ENCODE measurements at places on chromosomes 2 and 18.

GRCh38 chr2:166969486-166969885 lies 81.2 kb downstream of the XIRP2 start:
- DNase-seq, result no peak

- DNase-seq, result peak; percentile 5
Observed at GRCh38 chr2:218981881-218982585, 3.0 kb downstream of the FEV start.

- no peak for DNase-seq
Observed at GRCh38 chr2:240922245-240922981, 16.3 kb downstream of the CROCC2 start.

DNA sequence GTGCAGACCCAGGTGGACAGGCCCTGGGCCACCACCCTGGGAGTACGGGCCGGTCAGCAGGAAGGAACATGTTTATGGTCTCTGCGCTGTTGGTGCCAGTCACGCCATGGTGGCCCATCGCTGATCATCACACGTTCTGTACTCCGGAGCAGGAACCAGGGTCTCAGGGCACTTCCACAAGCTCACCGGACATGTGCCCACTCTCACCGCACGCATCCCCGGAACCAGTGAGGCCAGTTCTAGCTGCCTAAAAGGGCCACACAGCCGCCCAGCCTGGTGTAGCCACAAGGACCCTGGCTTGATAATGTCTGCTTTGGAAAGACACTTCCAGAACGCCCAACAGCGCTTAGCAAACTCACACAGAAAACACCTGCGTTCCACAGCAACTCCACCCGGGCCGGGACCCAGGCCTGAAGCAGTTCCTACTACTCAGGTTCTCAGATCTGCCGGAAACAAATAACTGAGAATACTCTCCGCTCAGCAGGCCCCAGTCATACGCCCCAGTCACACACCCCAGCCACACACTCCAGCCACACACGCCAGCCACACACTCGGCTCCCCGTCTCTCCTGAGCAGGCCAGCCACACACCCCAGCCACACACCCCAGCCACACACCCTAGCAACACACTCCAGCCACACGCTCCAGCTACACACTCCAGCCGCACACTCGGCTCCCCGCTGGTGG lies 123.3 kb downstream of the HDAC4 start:
- DNase-seq, result no peak

GRCh38 chr2:192960945-192961344 lies 766.2 kb upstream of the TMEFF2 start:
- DNase-seq, result no peak

DNA sequence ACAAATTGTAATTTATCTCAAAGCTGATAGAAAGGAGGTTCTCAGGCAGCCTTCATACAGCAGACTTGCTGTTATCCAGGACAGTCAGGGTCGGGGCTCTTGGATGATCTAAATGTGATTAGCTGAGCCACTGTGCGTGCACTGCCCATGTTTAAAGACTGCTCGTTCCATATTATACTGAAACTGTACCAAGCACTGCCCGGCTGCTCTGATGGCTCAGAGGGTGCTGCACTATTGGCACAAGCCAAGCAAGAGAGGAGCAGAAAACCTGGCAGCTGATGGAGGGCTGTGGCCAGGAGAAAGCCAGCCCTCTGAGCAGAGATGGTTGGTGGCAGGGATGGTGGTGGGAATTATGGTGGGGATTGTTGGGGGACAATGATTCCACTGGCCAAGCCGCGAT lies 63.4 kb downstream of the COL6A3 start:
- no peak for DNase-seq

DNA sequence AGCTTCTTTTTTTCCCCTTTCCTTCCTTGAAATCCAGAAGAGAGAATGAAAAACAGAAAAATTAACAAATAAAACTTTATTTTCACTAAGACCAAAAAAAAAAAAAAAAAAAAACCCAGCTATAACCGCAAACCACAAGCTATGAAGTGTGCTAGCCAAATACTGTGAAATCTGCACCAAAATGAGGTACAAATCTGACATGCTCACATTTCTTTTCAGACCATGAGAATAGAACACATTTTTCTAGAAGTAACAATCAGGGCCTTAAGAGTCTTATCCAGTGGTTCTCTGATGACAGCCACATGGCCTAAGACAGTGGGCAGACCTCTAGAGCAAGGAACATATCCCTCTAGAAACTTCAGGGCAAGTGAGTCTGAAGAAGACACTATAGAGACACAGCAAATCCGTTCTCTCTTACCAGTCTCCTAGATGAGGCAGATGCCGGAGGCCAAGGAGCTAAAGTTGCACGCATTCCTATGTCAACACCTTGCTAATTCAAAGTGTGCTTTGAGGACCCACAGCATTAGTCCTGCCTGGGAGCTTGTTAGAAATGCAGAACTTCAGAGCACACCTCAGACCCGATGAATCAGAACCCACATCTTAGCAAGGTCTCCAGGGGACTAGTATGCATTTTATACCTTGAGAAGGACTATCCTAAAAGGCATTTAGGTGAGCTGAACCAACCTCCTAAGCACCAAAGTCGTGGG lies 317.1 kb downstream of the MYCN start:
- DNase-seq, result no peak

DNA sequence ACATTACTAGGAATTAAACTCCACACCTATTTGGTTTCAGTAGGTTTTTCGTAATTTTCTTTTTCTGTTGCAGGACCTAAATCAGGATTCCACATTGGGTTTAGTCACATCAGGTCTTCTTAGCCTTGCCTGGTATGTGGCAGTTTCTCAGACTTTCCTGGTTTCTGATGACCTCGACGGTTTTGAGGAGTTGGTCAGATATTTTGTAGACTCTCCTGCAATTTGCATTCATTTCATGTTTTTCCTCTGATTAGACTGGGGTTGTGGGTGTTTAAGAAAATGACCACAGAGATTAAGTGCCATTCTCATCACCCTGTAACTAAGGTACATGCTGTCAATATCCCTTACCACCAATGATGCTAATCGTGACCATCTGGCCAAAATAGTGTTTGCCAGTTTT lies 97.3 kb upstream of the ST6GAL2 start:
- DNase-seq, result no peak

DNA sequence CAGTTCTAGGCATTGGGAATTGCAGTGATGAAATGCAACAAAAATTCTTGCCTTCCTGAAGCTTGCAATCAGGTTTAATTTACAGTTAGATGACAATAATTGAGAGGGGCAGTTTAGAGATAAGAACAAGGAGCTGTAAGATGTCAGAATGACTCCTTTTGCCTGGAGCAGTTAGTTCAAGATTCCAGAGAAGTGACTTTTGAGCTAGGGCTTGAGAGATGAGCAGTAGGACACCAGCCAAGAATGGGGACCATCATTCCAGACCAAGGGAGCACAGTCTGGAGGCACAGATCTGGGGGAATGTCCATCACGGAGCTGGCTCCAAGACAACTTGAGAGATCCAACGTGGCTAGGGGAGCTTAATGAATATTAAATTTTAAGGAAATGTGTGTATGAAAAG lies 26.8 kb downstream of the CACNB4 start:
- no peak for DNase-seq

DNA sequence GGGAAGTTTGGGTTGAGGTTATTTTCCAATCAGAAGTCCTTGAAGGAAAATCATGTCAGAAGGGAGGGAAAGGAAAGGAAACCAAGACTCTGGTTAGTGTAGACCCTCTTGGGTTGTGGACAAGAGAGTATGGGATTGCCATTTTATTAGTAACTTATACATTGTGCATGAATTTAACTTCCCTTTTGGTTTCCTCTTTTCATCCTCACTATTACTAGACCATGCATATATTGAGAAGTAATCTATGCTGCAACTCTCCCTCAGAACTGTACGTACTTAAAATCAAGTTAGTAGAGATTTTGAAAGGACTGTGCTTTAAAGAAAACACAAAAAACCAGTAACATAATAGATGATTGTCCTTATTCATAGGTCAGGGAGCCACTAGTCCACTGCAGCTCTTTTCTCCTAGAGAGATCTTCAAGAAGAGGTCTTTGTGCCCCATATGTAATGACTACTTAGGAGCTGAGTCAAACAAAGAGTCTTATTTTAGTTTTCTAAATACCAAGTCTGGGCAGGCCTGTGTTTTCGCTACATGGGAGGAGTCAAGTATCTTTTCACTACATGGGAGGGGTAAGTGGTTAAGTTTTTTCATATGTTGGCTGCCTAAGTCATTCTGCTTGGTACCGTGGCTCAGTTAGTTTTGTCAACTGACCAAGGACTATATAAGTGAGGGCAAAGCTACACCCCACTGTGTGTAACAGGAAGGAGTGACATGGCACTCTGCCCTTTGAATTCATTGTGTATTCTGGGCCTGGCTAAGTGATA lies 25.2 kb upstream of the FAM117B start:
- DNase-seq, result no peak

- DNase-seq, result no peak
Observed at GRCh38 chr2:182379241-182379640, 47.6 kb downstream of the PDE1A start.

DNA sequence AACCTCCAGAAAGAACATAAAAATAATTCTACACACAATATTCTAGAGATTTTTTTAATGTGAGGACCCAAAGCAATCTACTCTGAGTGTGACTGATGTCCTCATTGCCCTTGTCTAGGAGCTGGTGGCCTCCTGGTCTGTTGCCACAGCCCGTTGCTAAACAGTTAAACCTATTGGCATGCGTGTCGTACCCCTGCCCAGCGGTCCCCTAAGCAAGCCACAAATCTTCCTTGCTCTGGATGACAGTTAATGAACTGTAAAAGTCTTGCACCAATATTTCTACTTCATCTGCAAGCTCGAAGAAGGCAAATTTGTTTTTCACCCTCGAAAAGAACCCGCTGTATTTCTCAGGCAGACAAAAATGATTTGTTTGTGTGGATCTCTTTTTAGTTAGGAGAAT lies 489.1 kb upstream of the MEX3C start:
- no peak for DNase-seq

- no peak for DNase-seq
Observed at GRCh38 chr2:43727634-43728014, 46.2 kb upstream of the DYNC2LI1 start.

Measured in MM.1S (cell line).